Spleen (tissue), 13 donors: ENCODE measurements at places on chromosomes 12 and 14. TPM values are rescaled to one million over a fixed set of nuclear protein-coding genes. Genes with fewer than 3 reads are reported as not detected.

DNA sequence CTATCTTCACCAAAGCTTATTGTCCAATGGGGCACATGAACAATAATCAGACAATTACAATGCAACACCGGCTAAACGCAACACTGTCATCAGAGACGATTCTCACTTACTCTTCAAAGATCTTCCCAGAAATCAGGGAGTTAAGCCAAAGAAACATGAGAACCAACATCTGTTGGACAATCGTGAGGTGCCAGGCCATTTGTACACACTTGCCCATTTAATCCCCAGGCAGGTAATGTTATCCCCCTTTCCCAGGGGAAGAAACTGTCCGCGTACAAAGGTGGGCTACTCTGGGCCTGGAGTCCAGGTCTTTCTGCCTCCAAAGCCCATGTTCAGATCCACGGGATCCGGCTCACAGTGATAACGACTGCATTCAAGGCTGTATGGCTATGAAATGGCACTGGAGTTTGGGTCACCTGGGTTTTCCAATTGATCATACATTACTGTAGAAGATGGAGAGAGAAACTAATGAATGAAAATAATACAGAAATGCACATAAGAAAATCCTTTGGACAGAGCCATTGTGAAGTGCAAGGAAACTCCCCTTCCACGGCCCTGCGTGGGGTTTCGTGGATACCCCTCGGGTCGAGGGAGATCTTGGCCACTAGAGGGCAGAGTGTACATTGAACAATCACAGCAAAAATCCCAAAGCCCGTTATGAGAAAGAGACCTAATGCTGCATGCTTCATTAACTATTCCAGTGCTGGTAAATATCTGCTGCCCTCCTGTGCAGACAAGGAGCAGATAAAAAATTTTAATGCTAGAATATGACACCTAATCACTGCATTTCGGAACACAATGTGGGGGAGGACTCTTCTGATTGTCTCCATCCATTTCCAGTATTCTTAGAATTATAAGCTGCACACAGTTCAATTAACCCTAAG is 111.4 kb downstream of the EGLN3 start:
- no peaks in the 10 kb centered on the region for H3K36me3 ChIP-seq
- DNase-seq: peak; percentile 71
- H3K4me3 ChIP-seq: no peak overlapping the region
- no peaks in the 10 kb centered on the region for H3K27me3 ChIP-seq

DNA sequence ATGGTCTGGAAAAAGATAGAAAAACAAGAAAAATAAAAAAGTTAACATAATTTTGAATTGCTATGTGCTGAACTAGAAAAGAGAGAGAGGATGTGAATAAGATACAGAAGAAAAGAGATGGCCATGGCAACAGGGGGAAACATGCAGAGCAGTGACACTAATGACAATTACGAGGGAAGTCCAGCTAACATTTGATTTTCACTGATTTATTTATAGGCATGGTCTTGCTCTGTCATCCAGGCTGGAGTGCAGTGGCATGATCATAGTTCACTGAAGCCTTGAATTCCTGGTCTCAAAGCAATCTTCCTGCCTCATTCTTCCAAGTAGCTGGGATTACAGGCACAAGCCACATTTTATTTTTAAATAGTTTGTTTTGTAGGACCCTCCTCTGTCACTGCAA is 1.8 kb downstream of the OR6C74 start:
- DNase-seq: no peak
- no peaks in the 10 kb centered on the region for H3K4me1 ChIP-seq
- no peak overlapping the region for H3K4me3 ChIP-seq
- no peaks in the 10 kb centered on the region for H3K36me3 ChIP-seq
- no peaks in the 10 kb centered on the region for H3K27me3 ChIP-seq

Gene METTL17
- 58.9 TPM for total RNA-seq

DNA sequence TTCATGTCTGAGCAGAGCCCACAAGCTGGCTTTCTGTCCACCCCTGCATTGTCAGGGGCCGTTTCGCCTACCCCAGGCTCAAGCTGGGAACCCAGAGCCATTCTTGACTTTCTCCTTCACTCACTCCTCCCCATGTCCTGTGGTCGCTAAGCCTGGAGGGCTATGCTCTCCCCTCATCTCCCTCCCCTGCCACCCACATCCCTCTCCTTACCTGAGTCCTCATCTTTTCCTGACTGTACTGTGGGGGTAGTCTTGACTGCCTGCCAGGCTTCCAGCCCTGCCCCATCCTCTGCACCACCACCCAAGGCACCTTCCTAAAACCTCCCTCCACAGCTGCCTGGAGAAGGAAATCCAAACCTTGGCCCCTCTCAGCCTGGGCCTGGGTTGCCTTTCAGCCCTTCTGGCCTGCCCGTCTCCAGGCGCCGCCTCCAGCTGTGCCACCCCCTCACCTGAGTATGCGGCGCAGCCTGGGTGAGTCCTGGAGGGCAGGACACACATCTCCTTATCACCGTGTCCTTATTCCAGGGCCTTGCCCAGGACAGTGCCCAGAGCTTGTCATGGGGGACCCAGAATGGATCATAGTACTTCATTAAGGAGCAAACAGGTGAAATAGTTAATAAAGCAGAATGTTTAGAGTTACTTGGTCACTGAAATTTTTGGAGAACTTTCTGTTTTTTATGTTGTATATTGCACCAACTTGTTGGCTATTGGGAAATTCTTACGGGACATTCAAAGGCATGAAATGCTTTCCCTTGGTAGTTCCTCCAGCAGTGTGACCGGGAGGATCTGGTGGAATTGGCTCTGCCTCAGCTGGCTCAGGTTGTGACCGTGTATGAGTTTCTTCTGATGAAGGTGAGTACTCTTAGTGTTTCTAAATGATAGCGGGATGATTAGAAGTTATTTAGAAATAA is 14.5 kb downstream of the ZNF839 start:
- H3K4me3 ChIP-seq: no peak overlapping the region
- H3K27ac ChIP-seq: no peak overlapping the region
- H3K27me3 ChIP-seq: no peaks in the 10 kb centered on the region
- peaks cover 5% of the 10 kb centered on the region for H3K4me1 ChIP-seq

Gene TROAP
- 7.4 TPM for total RNA-seq

GRCh38 chr12:114400361-114400811 is 5.6 kb downstream of the TBX5 start:
- no peak for DNase-seq
- peaks cover 4% of the 10 kb centered on the region for H3K4me1 ChIP-seq
- no peaks in the 10 kb centered on the region for H3K36me3 ChIP-seq

GRCh38 chr14:70782361-70782760 is 27.0 kb downstream of the MAP3K9 start:
- DNase-seq: no peak
- H3K4me3 ChIP-seq: no peak overlapping the region

DNA sequence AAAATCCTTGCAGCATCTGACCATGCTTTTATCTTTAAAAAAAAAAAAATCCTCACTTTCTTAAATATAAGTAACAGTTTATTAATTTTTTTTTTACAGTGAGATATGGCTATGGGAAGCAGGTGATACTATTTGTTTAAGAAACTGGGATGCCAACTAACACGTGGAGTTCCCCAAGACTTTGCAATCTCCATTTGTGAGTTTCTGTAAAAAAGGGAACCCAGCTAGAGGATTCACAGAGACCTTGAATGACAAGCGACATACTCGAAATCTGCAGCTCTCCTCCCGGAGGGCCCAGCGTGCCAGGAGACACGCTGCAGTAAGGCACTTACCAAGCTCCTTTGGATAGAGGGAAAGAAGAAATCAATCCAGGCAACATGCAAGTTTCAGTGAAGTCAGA is 30.1 kb downstream of the SLC15A4 start:
- no peak for DNase-seq
- peaks cover 71% of the 10 kb centered on the region for H3K36me3 ChIP-seq
- H3K4me1 ChIP-seq: peaks cover 97% of the 10 kb centered on the region

- peaks cover 4% of the 10 kb centered on the region for H3K4me1 ChIP-seq
- no peak overlapping the region for H3K4me3 ChIP-seq
- H3K27ac ChIP-seq: no peak overlapping the region
These were observed 235.3 kb downstream of the CCDC91 start for GRCh38 chr12:28425526-28425925.

Gene MGST1
- 1.4 TPM for total RNA-seq

- DNase-seq: no peak
- H3K4me3 ChIP-seq: no peak overlapping the region
- no peaks in the 10 kb centered on the region for H3K27me3 ChIP-seq
- H3K27ac ChIP-seq: no peak overlapping the region
- no peaks in the 10 kb centered on the region for H3K4me1 ChIP-seq
- H3K36me3 ChIP-seq: no peaks in the 10 kb centered on the region
These were observed 436.0 kb upstream of the FBXO33 start for GRCh38 chr14:39868251-39868650.

Gene ASCL1
- not detected for total RNA-seq

GRCh38 chr14:105867961-105868599 is 341.7 kb downstream of the TMEM121 start:
- H3K36me3 ChIP-seq: no peaks in the 10 kb centered on the region
- no peaks in the 10 kb centered on the region for H3K4me1 ChIP-seq
- no peak overlapping the region for H3K4me3 ChIP-seq
- no peak overlapping the region for H3K27ac ChIP-seq
- DNase-seq: peak; percentile 56

Gene CCDC85C
- 6.0 TPM for total RNA-seq

DNA sequence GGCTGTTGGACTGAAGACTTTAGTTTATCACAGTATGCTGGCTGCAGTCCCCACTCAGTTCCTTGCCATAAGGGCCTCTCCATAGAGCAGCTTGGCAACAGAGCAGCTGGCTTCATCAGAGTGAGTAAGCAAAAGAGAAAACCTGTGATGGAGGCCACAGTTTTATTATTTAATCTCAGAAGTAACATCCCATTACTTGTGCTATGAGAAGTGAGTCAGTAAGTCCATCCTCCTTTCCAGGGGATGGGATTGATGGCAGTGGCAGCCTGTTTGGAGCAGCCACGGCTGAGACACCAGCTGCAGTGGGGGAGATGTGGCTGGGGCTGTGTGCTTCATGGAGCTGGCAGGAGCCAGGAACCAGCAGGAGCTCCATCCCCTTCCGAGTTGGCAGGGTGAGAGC is 138.5 kb upstream of the SRRM4 start:
- no peak overlapping the region for H3K27ac ChIP-seq
- H3K4me1 ChIP-seq: no peaks in the 10 kb centered on the region
- no peak overlapping the region for H3K4me3 ChIP-seq

Gene KCNJ8
- 7.1 TPM for total RNA-seq

GRCh38 chr12:53207042-53207441 is at the start of gene ITGB7:
Gene ITGB7 (minus strand): TSS chr12:53207251. CDS start chr12:53200443, 6,808 bp downstream.
- H3K36me3 ChIP-seq: peaks cover 22% of the 10 kb centered on the region
- H3K27me3 ChIP-seq: no peaks in the 10 kb centered on the region
- peak within 1 kb of the TSS; percentile 72 for H3K4me3 ChIP-seq
- peak; percentile 90 for DNase-seq
- H3K4me1 ChIP-seq: peaks cover 100% of the 10 kb centered on the region

GRCh38 chr14:36973806-36974442 is 198.5 kb downstream of the SLC25A21 start:
- no peaks in the 10 kb centered on the region for H3K4me1 ChIP-seq
- H3K27me3 ChIP-seq: no peaks in the 10 kb centered on the region
- H3K27ac ChIP-seq: no peak overlapping the region
- no peak for DNase-seq
- no peak overlapping the region for H3K4me3 ChIP-seq
- H3K36me3 ChIP-seq: no peaks in the 10 kb centered on the region

Gene AJUBA
- total RNA-seq: 6.0 TPM

GRCh38 chr14:103070971-103071542 is 13.0 kb upstream of the LBHD2 start:
- peaks cover 15% of the 10 kb centered on the region for H3K27me3 ChIP-seq
- H3K4me1 ChIP-seq: peaks cover 15% of the 10 kb centered on the region
- no peaks in the 10 kb centered on the region for H3K36me3 ChIP-seq

Gene ADGRD1
- total RNA-seq: 8.6 TPM

Gene BMP4
- 4.1 TPM for total RNA-seq

DNA sequence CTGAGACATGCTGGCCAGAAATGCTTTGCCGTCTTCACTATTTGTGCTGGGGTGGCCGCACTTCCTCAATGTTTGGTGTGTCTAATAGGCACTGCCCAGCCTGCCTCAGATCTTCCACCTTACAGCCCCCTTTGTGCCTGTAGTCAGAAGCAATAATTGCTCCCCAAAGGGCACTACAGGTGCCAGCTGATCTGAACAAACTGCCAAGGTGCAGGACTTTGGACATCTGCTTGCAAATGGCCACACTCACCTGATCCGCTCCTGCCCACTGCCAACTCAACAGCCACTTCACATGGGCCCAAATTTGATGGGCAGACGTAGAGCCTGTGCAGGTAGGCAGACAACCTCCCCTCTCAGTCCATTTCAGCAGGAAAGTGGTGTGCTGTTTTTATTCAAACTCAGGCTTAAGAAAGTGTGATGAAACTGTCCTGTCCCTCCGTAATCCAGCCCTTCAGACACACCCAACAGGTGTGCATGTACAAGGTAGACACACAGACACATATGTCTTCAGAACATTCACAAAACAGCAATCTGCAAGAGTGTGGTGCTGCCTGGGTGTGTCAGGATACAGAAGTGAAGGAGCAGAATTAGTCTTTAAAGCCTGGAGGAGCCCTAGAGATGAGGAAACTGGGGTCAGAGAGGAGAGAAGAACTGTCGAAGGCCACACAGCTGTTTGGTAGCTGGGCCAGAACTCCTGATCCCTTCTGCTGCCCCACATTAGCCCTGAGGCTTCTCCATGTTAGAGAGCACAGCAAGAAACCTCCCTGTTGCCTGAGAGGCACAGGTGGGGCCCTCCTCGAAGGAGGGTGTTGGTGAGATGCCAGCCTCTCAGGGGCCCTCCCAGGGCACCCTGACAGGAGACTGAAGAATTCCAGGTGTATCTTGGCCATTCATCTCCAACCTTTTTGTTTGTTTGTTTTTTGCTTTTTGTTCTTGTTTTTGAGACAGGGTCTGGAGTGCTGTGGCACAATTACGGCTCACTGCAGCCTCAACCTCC is 4.4 kb upstream of the KRT75 start:
- H3K27me3 ChIP-seq: no peaks in the 10 kb centered on the region
- H3K4me1 ChIP-seq: no peaks in the 10 kb centered on the region
- H3K4me3 ChIP-seq: no peak overlapping the region
- no peaks in the 10 kb centered on the region for H3K36me3 ChIP-seq

DNA sequence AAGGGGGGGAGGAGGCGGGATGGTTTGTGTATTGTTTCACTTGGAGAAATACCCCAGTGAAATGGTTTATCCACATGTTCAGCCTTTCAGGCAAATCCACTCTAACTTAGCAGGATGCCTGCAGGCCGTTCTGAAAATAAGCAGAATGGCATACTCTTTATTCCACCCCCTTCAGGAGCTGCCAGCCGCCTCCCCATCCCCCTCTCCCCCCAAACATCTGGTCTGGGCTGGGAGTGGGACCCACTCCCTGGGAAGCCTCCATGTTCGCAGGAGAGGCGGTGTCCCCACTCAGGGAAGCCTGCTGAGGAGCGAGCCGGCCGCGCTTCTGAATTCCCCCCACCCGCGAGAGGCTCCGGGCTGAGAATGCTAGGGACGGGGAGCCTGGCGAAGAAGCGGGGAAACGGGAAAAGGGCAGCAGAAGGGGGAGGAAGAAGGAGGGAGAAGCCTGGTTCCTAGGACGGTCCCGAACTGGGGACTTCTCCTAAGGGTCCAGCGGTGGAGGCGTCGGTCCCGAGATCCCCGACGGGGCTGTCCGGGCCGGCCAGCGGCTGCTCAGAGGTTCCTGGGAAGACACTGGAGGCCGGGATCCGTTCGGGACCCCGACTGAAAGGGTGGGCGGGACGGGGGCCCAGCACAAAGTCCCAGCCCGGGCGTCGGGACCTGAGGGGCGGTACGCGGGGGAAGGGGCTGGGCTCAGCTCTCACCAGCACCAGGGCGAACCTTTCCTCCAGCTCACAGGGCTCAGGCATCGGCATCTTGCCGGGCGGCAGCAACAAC is 666 bp downstream of the FMNL3 start:
- H3K4me3 ChIP-seq: peak overlapping the region; percentile 92
- DNase-seq: no peak
- no peaks in the 10 kb centered on the region for H3K36me3 ChIP-seq
- H3K27ac ChIP-seq: peak overlapping the region; percentile 93
- H3K4me1 ChIP-seq: peaks cover 55% of the 10 kb centered on the region

GRCh38 chr14:33454707-33455106 is 496.2 kb downstream of the EGLN3 start:
- no peaks in the 10 kb centered on the region for H3K36me3 ChIP-seq
- no peak for DNase-seq
- H3K4me3 ChIP-seq: no peak overlapping the region
- H3K4me1 ChIP-seq: no peaks in the 10 kb centered on the region
- H3K27me3 ChIP-seq: no peaks in the 10 kb centered on the region
